Suppressor macrophage treated with lipopolysaccharide for 1 hour (primary cell): ENCODE measurements at places on chromosomes 11 and 22.
A peak's percentile ranks its signal among the peaks of the same experiment; 100 is the strongest.

DNA sequence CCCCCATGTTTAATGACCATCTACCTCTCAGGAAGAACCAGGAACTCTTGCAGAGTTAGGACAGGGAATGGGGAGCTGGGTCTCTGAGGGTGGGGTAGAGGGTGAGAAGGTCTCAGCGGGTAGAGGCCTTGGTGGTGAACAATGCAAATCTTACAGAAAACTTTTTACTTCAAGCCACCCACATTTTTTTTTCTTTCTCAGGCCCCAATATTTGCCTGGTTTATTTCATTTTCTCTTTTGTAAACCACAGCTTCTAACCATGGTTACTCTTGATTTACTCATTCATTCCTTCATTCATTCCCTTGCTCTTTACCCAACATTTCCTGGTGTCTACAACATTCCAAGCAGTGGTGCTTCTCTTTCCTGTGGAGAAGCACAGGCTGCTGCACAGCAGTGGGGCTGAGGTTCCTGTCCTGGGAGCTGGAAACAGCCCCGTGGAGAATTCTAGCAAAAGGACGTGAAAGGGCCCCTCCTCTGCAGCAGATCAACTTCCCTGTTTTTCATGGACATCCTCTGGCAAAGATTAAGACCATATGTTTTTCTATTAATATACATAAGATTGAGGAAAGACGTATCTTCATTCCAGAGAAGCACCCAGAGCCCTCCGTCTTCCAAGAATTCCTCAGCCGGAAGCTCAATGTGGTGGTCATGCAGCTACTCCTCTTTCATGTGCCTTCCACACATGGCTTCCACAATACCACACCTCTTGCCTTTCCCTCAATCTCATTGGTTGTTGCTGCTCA is 224.4 kb upstream of the SESN3 start:
- no peak for DNase-seq

GRCh38 chr11:67308031-67308866 is 4.9 kb downstream of the SSH3 start:
- DNase-seq: no peak

DNA sequence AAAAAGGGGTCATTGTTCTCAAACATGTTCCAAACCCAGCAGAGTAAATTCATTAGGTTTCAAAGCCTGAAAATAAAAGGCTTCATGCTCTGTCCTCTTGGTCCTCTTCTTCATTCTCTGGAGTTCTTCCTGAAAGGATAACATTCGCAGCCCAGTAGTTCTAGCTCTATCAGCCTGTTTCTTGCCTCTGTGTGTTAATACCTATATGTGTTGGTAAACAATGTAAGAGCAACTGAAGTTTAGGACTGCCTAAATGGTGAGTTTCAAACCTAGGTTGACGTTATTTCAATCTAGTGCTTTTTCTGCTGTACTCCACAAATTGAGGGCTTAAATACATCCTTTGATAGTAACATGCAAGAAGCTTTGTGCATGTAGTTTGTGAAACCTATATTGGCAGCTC is 9.4 kb downstream of the AASDHPPT start:
- DNase-seq: no peak

DNA sequence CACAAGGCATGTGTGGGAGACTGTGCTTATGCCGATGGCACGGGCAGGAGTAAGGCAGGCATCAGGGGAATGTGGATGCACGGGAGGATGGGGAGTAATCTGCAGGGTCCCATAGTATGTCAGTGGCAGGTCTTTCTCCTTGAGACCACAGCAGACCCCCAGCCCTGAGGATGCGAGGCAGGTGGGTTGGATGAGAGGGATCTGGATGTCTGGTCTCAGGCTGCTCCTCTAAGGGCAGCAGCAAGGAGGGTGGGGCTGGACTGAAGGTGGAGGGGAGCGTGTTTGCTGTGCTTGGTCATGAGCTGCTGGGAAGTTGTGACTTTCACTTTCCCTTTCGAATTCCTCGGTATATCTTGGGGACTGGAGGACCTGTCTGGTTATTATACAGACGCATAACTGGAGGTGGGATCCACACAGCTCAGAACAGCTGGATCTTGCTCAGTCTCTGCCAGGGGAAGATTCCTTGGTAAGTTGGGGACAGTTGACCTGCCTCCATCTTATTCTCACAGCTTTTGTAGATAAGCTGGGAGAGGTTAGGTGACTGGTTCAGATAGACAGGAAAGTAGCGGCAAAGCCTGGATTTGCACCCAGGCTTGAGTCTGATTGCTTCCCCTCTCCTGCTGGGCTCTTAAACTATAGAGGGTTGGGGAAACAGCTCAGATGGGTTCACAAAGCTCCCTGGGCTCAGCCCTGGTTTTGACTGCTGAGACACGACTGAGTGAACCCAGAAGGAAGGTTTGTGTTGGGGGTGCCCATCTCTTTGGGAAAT is at the start of gene APOL1:
Gene APOL1, plus strand, starts transcription at position 380 of the 769 bp plus-strand sequence. CDS start 1,823 bp downstream, outside the sequence.
- peak; percentile 78 for DNase-seq

GRCh38 chr11:35618497-35619115 is 346 bp downstream of the FJX1 start:
- DNase-seq: peak; percentile 71

GRCh38 chr11:88495836-88496235 is 158.3 kb upstream of the CTSC start:
- no peak for DNase-seq

DNA sequence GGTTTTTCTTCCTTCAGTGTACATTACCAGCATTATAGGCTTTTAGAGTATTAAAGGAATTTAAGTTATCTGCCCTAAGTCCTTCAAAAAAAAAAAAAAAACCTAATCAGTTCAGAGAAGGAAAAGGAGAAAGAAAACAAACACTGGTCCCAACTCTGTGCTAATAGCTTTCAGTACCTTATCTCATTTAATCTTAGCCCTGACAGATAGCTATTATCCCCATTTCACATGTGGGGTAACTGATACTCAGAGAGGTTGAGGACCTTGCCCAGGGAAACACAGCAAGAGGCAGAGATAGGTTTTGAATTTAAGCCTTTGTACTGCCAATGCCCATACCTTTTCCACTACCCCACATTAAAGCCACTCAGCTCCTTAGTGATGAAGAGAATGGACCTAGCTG is 43.4 kb downstream of the FAT3 start:
- no peak for DNase-seq

GRCh38 chr11:130209128-130209932 is 49.7 kb downstream of the ST14 start:
- no peak for DNase-seq

GRCh38 chr22:39575552-39575825 is 4.9 kb downstream of the CACNA1I start:
- no peak for DNase-seq

DNA sequence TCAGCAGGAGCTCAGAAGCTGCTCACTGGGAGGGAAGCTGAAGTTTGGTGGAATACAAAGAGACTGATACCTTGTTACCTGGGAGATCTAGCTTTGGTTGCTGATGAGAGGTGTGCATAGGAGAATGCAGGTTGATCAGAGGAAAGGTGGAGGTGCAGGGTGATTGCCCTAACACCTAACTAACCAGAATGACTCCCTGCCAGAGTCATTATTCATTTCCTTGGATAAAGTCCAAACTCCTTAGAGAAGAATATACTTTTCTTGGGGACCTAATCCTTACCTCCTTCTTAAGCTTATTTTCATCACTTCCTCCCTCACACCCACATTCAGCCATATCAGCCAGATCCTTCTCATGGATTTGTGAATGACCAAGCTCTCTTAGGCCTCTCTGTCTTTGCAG is 814.2 kb upstream of the TENM4 start:
- no peak for DNase-seq

DNA sequence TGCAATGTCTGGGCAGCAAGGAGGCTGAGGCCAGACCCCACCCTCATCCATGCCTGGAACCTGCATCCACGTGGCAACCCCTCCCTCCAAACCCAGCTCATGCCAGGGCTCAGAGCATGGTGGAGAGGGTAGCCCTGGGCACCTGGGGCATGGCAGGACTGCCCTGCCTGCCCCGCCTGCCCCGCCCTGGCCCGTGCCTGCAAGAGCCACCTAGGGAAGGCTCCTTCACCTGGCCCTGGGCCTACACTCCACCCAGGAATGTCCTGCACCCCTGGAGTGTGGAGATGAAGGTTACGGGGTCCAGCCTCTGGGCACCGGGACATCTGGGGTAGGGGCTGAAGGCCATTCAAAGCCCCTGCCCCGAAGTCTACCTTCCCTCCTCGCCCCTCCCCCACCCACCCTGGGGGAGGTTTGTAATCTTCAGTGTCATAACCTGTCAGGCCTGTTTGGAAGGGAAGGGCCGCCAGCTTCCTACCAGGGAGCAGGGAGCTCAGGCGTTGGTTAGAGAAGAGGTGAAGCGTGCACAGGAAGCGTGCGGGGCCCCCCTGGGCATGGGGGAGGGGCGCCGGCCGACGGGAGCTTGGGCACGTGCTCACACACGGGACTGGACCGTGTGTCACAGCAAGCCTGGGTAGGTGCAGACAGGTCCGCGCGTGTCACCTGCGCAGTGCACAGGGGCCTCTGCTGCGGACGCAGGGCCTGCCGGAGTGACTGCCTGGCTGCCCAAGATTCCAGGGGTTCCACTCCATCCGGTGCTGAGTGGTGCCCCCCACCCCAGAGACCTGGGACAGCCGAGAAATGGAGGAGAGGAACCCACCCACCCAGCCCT is 30.7 kb upstream of the TH start:
- no peak for DNase-seq

DNA sequence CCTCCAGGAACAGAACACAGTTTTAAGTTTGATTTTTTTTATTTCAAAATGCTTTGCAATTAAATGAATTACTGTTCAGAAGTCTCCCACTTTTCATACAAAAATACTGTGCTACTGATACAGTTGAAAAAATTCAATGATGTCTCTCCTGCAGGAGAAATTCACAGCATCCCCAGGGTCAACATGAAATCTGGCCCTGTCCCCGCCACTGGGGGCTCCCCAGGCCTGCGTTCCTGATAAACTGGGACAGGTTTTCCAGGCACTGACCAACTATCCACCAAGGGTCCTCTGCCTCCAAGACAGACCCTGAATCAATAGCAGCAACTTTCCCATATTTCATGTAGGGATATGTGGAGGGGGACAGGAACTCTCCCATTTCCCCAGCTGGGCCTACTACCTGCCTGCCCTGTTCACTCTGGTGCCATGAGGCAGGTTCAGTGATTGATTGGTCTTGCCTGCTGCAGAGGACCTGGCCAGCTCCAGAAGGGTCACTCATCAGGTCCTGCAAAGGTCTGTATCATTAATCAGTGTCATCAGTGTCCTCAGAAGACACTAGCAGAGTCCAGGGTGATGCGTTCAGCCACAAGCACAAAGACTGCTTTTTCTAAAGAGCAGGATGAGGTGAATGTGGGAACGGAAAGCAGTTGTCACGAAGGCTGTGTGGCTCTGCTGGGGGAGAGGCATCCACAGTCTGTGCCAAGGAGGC is 43.4 kb downstream of the PISD start:
- no peak for DNase-seq

GRCh38 chr11:19525714-19526113 is 186.9 kb upstream of the NAV2 start:
- DNase-seq: no peak

- DNase-seq: no peak
Measured at GRCh38 chr11:45022294-45023064, 71.8 kb upstream of the TP53I11 start.

GRCh38 chr11:9506489-9507276 is 45.9 kb downstream of the ZNF143 start:
- DNase-seq: peak; percentile 90

- no peak for DNase-seq
Measured at GRCh38 chr22:25682109-25682508, 59.9 kb upstream of the MYO18B start.

- no peak for DNase-seq
Measured at GRCh38 chr11:12461516-12461915, 84.1 kb downstream of the PARVA start.

DNA sequence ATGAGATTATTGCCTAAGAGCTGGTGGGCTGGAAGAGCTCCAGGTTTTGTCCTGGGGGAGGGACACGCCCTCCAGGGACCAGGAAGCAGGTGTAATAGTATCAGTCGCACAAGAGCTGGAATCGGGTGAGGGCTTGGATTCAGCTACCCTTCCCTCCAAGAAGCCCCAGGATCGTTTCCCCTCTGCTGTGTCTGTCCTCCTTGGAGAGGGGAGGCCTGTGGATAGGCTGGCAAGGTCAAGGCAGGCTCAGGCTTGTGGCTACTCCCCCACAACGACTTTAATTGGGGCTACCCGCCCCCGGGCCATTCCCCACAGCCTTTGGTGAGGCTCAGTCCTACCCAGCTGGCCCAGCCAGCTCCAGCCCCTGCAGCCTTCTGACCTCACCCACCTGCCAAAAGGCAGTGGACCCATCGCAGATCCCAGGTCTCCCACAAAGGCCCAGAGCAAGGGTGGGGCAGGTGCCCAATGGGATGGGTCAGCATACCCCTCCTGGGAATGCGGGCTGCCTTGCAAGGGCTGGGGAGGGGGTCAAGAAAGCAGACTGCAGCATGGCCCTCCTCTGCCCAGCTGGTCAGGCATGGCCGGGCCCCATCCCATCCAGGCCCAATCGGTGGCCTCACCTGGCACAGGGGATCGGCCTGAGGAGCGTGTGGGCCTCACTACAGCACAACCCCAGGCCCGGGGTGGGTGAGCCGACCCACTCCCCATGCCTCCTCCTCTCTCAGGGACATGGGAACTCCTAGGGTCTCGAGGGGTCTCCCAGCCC is 1.0 kb downstream of the CTSD start:
- peak; percentile 44 for DNase-seq

DNA sequence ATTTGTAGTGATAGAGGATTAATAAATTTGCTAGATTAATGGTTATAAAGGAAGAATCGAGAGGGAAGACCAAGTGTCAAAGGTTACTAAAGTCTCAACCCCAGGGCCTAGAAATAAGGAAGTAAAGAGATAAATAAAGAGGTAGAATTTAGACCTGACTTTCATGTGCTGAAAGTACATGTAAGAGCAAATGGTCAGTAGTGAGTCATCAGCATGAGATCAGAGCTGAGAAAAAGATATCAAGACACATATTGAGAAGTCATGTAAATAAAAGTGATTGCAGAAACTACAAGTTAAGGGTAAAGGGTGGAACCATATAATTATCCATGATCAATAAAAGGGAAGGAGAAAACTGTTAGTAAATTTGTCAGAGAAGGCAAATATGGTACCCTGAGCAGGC is 1.4 kb upstream of the OR8B8 start:
- DNase-seq: no peak

GRCh38 chr22:45270095-45271020 is 14.4 kb upstream of the UPK3A start:
- DNase-seq: peak; percentile 50

DNA sequence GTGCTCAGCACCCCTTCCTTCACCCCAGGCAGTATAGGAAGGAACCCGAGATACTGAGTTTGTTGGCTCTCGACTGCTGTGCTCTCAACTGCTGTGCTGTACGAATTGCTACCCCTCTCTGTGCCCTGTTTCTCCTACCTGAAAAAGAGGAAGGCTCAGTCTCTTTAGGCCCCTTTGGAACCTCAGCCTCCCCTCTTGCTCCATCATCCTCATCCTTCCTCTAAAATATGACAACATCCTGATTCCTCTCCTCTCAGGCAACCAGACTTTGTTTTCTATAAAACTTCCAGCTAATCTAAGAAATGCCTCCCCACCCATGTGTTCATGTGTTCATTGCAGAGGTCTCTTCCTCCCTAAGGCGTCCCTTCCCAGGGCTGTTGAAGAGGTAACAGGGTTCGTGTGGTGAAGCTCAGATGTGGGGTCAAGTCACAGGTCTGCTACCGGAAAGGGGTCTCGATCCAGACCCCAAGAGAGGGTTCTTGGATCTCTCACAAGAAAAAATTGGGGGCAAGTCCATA is 35.5 kb upstream of the CD82 start:
- DNase-seq: peak; percentile 14
